ENCODE measurements at places on chromosomes 6 and 20.

GRCh38 chr6:456358-456867 lies 64.9 kb downstream of the IRF4 start:
- DNase-seq: no peak

- no peak for DNase-seq
Measured at GRCh38 chr20:63778857-63779256, 39.3 kb downstream of the SLC2A4RG start.

GRCh38 chr6:121157906-121158305 lies 176.4 kb downstream of the TBC1D32 start:
- no peak for DNase-seq

- DNase-seq: no peak
Measured at GRCh38 chr6:100803264-100804045, 77.7 kb downstream of the ASCC3 start.

DNA sequence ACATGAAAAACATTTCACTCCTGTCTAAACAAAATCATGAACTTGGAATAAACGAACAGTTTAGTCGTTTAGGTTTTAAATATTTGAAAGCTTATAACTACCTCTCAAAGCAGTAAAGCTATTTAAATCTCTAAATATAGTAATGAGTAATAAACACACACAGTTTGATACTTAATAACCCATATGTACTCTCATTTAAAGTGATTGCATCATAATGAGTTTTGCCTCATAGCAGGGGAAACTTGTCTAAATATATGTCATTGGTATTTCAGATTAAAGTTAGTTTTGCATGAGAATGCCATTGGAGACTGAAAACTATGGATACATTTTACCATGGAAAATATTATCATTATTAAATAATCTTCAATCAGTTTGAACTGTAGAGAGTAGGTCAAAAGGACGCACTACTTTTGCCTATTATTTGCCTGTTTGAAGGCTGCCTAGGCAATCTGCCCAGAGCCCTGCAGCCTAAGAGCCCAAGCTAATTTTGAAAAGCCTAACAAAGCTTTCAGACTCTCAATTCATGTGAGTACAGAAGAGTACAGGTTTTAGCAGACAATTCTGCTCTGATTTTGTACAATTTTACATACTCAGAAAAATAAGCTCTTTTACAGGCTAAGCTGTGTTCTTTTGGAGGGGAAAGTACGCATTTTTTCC lies 632.8 kb downstream of the HACE1 start:
- no peak for DNase-seq

DNA sequence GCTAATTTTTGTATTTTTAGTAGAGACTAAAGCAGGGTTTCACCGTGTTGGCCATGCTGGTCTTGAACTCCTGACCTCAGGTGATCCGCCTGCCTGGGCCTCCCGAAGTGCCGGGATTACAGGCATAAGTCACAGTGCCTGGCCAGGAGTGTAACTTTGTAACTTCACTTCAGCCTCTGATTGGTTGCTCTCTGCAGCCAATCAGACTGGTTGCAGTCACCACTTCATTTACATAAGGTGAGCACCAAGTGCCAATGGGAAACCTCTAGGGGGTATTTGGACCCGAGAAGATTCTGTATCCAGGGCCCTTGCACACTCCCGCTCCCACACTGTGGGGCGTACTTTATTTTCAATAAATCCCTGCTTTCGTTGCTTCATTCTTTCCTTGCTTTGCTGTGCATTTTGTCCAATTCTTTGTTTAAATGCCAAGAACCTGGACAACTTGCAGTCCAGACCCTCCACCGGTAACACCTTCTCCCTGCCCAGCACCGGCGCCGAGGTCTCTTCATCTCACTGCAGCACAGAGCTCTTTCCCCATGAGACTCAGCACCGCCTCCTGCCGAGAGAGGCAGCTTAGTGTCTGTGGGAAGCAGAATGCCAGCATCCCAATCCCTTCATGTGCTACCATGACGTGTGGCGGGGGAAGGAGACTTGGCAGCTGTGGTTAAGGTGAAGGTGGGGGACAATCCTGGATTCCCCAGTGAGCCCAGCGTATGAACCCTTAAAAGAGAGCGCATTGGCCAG lies 14.0 kb upstream of the MRGBP start:
- DNase-seq: no peak

- DNase-seq: no peak
Measured at GRCh38 chr6:42354702-42355101, 97.0 kb downstream of the TRERF1 start.

- DNase-seq: no peak
Measured at GRCh38 chr6:121297694-121298093, 36.6 kb downstream of the TBC1D32 start.

DNA sequence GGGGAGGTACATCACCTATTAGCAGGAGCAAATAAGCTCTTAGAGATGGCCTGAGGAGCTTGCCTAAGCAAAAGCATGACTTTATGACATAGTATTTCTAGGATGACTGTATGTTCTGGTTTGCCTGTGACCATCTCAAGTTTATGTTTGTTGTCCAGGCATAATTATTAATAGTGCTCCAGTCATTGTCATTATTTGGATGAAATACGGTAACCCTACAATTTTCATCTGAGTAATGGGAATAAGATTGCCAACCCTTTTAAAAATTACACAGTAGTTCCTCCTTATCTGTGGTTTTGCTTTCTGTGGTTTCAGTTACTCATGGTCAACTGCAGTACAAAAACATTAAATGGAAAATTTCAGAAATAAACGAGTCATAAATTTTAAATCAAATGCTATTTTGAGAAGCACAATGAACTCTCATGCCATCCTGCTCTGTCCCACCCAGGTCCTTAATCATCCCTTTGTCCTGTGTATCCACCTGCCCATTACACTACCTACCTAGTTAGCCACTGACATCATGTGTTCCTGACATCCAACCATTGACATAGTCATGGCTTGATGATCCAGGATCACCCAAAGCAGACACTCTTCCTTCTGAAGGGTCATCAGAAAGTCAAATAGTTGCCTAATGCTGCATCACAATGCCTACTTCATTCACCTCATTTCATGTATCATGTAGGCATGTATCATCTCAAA lies 27.0 kb upstream of the TFB1M start:
- no peak for DNase-seq

DNA sequence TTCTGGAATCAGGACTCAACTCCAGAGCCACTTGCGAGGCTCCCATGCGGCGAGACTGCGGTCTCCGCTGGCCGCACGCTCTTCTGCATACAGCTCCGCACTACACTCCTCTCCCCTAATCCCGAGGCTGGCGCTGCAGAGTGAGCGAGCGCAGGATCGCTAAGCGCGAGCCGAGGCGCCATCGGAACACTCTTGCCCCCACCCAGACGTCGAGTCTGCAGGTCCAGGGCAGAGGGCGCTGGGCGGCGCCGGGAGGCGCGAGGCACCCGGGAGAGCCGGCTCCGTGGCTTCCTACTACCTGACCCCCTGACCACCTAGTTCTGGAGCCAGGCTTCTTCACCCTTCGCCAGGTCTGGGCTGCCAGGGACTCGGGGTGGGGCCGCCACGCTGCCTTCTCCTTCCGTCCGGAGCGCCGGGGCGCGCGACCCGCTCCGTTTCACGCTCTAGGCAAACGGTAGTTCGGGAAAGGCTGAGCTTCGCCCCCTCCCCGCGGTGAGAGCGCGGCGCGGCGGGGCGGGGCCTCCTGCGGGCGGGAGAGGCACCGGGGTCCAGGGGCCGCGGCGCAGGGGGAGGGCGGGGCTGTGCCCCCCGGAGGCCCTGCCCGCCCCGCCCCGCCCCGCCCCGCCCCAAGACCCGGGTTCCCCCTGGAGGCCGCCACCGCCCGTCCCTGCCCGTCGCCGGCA lies 5.4 kb upstream of the TUBB2A start:
- peak; percentile 38 for DNase-seq

DNA sequence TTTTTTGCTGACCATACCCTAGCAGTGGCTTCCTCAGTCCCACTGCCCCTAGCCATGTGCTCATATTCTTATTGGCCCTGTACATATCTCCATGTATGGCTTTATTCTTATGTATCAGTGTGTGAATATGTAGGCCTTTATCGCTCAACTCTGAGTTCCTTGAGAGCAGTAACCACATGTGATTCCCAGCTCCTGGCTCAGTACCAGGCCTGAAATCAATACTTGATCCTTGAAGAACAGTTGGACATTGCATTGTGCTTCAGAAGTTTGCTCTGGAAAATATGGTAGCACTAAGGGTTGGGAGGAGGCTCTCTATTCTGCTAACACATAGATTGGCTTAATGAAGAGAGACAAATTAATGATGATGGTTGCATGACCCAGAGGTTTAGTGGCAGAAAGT lies 118.8 kb upstream of the FERMT1 start:
- DNase-seq: no peak

DNA sequence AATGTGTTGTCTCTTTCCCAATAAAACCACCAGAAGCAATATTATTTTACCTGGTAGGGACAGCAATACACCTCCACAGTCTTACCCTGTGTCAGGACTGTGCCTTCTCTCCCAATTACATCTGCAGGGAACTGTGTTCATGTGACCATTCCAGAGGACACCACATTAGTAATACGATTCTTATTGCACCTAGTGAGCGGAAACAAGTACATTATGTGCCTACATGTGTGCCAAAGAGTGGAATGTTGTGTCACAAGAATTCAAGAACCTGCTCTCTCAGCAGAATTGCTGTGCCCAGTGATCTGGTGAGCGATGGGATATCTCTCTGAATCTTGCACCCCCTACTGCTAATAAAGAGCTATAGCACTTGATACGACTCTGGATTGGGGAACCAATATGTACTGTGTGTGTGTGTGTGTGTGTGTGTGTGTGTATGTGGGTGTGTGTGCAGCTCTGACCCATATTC lies 57.4 kb upstream of the FOXC1 start:
- DNase-seq: no peak

DNA sequence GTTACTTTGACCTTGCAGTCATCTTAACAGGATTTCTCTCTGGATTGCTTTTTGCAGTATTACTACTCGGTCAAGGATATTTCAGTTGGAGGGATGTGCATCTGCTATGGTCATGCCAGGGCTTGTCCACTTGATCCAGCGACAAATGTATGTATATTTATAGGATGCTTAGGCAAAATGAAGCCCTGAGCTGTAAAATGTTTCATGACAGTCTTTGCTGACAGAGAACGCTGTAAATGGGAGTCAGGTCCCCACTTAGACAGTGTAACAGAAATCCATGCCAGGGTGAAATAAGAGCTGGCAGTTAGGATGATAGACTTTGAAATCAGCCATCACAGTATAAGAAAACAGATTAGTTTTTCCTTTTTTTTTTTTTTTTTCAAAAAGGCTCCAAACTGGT lies 264.0 kb downstream of the LAMA2 start:
- no peak for DNase-seq

- no peak for DNase-seq
Measured at GRCh38 chr20:33969563-33969962, 24.1 kb upstream of the RALY start.

GRCh38 chr20:32526125-32526524 lies 59.0 kb downstream of the NOL4L start:
- no peak for DNase-seq

- no peak for DNase-seq
Measured at GRCh38 chr6:137491478-137491877, 2.7 kb downstream of the OLIG3 start.

Data from stimulated activated CD4-positive, alpha-beta T cell treated with anti-CD3 and anti-CD28 coated beads, Interleukin-2, amount 100 ng/mL, for 48 hours (primary cell).